ENCODE measurements at places on chromosomes 1 and 21. TPM values are rescaled to one million over a fixed set of nuclear protein-coding genes. Genes with fewer than 3 reads are reported as not detected.
A peak's percentile ranks its signal among the peaks of the same experiment; 100 is the strongest.

- no peak overlapping the region for H3K4me3 ChIP-seq
- no peaks in the 10 kb centered on the region for H3K36me3 ChIP-seq
- H3K27me3 ChIP-seq: no peaks in the 10 kb centered on the region
- no peak overlapping the region for H3K27ac ChIP-seq
Measured at GRCh38 chr21:18117176-18117575, 127.5 kb upstream of the CHODL start.

GRCh38 chr1:88052167-88052566, 631.9 kb upstream of the PKN2 start:
- no peak overlapping the region for H3K27ac ChIP-seq
- no peak for DNase-seq
- no peak overlapping the region for H3K4me3 ChIP-seq
- H3K36me3 ChIP-seq: no peaks in the 10 kb centered on the region
- H3K27me3 ChIP-seq: no peaks in the 10 kb centered on the region

- DNase-seq: no peak
- H3K4me1 ChIP-seq: no peaks in the 10 kb centered on the region
- H3K27ac ChIP-seq: no peak overlapping the region
Measured at GRCh38 chr1:170730014-170730413, 66.1 kb downstream of the PRRX1 start.

- H3K27ac ChIP-seq: no peak overlapping the region
- H3K36me3 ChIP-seq: peaks cover 36% of the 10 kb centered on the region
- no peak overlapping the region for H3K4me3 ChIP-seq
- H3K4me1 ChIP-seq: peaks cover 60% of the 10 kb centered on the region
- no peak for DNase-seq
Measured at GRCh38 chr1:89881415-89882058, 60.7 kb downstream of the LRRC8D start.

Gene COL8A2
- not detected for polyA plus RNA-seq

Gene AIRE
- not detected for polyA plus RNA-seq

DNA sequence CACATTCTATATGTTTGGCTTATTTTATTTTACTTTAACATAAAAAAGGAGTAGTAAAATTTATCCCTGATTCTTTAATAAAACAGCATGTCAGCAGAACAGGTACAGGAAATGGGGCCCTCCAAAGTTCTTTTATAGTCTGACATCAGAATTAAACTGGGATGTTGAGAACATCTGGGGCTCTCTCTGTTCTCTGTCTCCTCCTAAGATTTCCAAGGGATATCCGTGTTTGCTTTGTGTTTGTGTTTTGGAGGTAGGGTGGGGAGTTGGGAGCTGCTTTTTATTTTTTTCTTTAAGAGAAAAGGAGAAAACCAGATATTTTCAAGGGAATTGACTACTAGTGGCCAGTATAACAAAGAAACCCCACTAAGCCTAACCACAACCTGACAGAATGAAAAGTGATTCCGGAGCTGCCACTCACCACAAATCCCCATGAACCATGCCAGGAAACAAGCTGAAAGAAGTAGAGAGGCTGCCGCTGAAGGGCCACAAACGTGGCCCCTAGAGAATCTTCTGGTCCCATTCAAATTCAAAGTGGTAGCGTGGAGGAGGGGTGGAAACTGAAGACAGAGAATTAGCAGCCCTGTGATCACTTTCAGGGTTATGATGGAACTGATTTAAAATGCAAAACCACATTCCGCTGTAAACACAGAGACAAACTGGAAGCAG, 369.6 kb upstream of the ADGRL2 start:
- no peaks in the 10 kb centered on the region for H3K4me1 ChIP-seq
- DNase-seq: no peak
- no peaks in the 10 kb centered on the region for H3K27me3 ChIP-seq
- no peak overlapping the region for H3K27ac ChIP-seq
- H3K36me3 ChIP-seq: no peaks in the 10 kb centered on the region
- H3K4me3 ChIP-seq: no peak overlapping the region

Gene KRTAP21-2
- not detected for polyA plus RNA-seq

DNA sequence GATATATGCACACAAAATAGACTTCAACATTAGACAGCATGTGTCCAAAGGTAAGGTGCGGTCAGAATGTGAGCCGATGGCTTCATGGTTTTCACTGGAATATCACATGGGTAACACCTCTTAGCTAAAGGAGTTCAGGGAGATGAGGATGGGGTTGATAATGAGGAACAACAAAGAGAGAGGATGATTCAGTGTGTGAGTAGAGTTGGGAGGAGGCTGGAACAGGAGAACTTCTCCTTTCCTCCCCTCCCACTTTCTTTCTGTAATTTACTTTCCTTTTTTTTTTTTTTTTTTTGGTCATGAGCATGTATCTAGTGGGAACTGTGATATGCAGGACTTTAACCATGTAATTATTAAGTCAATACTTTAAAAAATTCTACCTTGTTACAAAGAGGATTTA, 99.4 kb downstream of the FASLG start:
- H3K4me1 ChIP-seq: no peaks in the 10 kb centered on the region
- H3K36me3 ChIP-seq: no peaks in the 10 kb centered on the region
- no peak overlapping the region for H3K4me3 ChIP-seq

- H3K4me1 ChIP-seq: peaks cover 15% of the 10 kb centered on the region
- H3K27me3 ChIP-seq: no peaks in the 10 kb centered on the region
- H3K4me3 ChIP-seq: peak overlapping the region; percentile 55
- H3K27ac ChIP-seq: no peak overlapping the region
Measured at GRCh38 chr1:153984123-153984894, 1.8 kb downstream of the RAB13 start.

- H3K27me3 ChIP-seq: no peaks in the 10 kb centered on the region
- no peaks in the 10 kb centered on the region for H3K36me3 ChIP-seq
- H3K27ac ChIP-seq: no peak overlapping the region
- H3K4me3 ChIP-seq: no peak overlapping the region
- peak; percentile 49 for DNase-seq
Measured at GRCh38 chr21:14403681-14404318, 20.9 kb upstream of the HSPA13 start.

- peaks cover 88% of the 10 kb centered on the region for H3K36me3 ChIP-seq
- no peak overlapping the region for H3K4me3 ChIP-seq
- no peaks in the 10 kb centered on the region for H3K27me3 ChIP-seq
- DNase-seq: no peak
Measured at GRCh38 chr1:21857840-21858670, 46.0 kb downstream of the LDLRAD2 start.

GRCh38 chr1:230175163-230175747, 108.2 kb downstream of the GALNT2 start:
- peaks cover 20% of the 10 kb centered on the region for H3K4me1 ChIP-seq
- peak; percentile 66 for DNase-seq
- H3K4me3 ChIP-seq: no peak overlapping the region
- no peaks in the 10 kb centered on the region for H3K27me3 ChIP-seq

DNA sequence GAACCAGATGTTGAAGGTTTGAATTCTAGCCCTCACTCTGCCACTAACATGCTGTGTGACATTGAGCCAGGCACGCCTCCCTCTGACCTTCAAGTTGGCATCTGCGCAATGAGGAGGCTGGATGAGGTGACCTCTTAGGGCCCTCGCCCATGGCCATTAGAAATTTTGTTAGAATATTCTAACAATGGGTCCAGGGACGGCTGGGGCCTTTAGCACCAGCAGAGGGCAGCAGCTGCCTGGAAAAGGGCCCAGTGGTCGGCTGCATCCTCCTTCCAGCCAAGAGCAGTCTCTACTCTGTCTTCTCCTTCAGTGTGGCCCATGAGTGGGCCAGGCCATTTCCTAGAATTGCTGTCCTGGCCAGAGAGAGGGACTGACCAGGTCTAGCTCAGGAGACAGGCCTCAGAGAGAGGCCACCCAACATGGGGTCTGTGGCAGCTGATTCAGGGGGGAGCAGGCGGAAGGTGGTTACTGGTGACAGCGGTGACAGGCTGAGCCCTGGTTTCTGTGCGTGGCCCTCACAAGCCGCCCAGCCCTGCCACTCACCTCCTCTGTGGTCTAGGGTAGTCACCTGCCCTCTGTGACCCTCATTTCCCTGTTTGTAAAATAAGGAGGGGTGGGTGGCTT, 101.3 kb upstream of the ACTL8 start:
- no peak overlapping the region for H3K4me3 ChIP-seq
- DNase-seq: peak; percentile 61
- H3K27me3 ChIP-seq: peaks cover 4% of the 10 kb centered on the region
- no peaks in the 10 kb centered on the region for H3K36me3 ChIP-seq
- no peaks in the 10 kb centered on the region for H3K4me1 ChIP-seq

GRCh38 chr1:67624680-67625079, 60.3 kb upstream of the GADD45A start:
- no peak overlapping the region for H3K27ac ChIP-seq
- no peaks in the 10 kb centered on the region for H3K27me3 ChIP-seq
- no peak for DNase-seq
- no peaks in the 10 kb centered on the region for H3K36me3 ChIP-seq
- H3K4me1 ChIP-seq: no peaks in the 10 kb centered on the region

DNA sequence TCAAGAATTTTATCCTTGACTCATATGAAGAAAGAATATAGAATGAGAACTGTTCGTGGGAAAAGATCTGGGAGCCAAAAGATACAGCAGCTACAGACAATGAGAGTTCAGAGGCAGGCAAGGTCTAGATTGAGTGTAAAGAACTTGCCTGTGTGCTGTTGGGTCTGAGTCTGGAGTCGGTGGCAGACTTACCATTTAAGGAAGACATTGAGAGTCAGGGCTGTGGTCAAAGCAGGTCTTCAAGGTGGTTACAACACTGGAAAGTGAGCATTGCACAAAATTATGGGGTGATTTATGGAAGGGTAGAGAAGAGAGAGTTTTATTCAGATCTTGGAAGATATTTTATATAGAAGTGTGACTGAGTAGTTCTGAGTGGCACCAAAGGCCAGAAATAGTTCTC, 80.6 kb downstream of the TBX19 start:
- peaks cover 2% of the 10 kb centered on the region for H3K27me3 ChIP-seq
- H3K4me3 ChIP-seq: no peak overlapping the region
- H3K36me3 ChIP-seq: no peaks in the 10 kb centered on the region
- H3K4me1 ChIP-seq: peaks cover 4% of the 10 kb centered on the region
- no peak for DNase-seq

DNA sequence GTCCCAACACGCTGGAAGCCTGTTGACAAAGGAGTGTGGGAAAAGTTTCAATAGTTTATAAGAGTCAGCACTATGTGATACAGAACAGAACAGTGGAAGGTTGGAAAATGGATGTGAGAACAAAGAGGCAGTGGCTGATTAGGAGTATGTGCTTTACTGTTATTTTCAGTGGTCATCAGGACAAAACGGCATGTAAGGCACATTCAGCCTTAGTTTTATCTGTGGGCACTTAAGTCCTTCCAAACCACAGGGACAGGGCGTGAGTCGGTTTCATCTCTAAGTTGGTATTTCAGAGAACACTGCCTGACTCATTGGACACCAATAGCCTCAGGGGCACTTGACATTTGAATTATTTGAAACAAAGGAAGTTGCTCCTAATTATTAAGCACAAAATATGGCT, 306.9 kb downstream of the ASTN1 start:
- H3K4me3 ChIP-seq: no peak overlapping the region
- no peaks in the 10 kb centered on the region for H3K36me3 ChIP-seq
- H3K4me1 ChIP-seq: peaks cover 16% of the 10 kb centered on the region
- DNase-seq: no peak
- H3K27me3 ChIP-seq: no peaks in the 10 kb centered on the region

Gene AXDND1
- not detected for polyA plus RNA-seq

GRCh38 chr1:101816262-101816661, 180.5 kb downstream of the OLFM3 start:
- H3K27me3 ChIP-seq: no peaks in the 10 kb centered on the region
- DNase-seq: no peak
- no peaks in the 10 kb centered on the region for H3K36me3 ChIP-seq
- no peak overlapping the region for H3K4me3 ChIP-seq
- no peak overlapping the region for H3K27ac ChIP-seq
- H3K4me1 ChIP-seq: no peaks in the 10 kb centered on the region

Gene SAMSN1
- polyA plus RNA-seq: 135 TPM

- H3K27me3 ChIP-seq: no peaks in the 10 kb centered on the region
- peaks cover 29% of the 10 kb centered on the region for H3K4me1 ChIP-seq
- H3K27ac ChIP-seq: no peak overlapping the region
- no peak for DNase-seq
- H3K36me3 ChIP-seq: no peaks in the 10 kb centered on the region
Measured at GRCh38 chr21:35503671-35504070, 454.6 kb upstream of the RUNX1 start.

DNA sequence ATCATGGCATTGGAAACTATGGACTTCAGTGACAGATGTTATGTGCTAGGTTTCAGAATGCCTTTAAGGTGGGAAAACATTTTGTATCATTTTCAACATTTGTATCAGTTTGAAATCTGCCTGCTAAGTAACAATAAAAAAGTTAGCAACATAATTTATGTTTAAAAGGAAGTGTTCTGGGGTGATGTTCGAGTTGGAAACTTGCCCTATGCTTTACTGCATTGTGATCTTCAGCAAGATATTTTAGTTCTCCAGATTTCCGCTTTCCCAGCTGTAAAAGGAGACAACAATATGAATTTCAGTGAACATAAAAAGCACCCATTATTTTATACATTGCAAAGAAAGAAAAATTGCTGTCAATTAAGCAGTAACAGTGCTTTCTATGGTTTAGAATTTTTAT, 187.4 kb downstream of the DISC1 start:
- no peaks in the 10 kb centered on the region for H3K27me3 ChIP-seq
- H3K4me1 ChIP-seq: no peaks in the 10 kb centered on the region
- no peak overlapping the region for H3K27ac ChIP-seq
- DNase-seq: no peak
- H3K4me3 ChIP-seq: no peak overlapping the region
- no peaks in the 10 kb centered on the region for H3K36me3 ChIP-seq

Gene CXADR
- 0.08 TPM for polyA plus RNA-seq

Gene MYBPH
- polyA plus RNA-seq: not detected

- peaks cover 15% of the 10 kb centered on the region for H3K27me3 ChIP-seq
- no peaks in the 10 kb centered on the region for H3K4me1 ChIP-seq
- H3K36me3 ChIP-seq: peaks cover 46% of the 10 kb centered on the region
- H3K27ac ChIP-seq: no peak overlapping the region
- no peak for DNase-seq
Measured at GRCh38 chr1:230693221-230693620, 20.7 kb downstream of the AGT start.

- H3K27ac ChIP-seq: no peak overlapping the region
- peaks cover 50% of the 10 kb centered on the region for H3K36me3 ChIP-seq
- H3K4me3 ChIP-seq: no peak overlapping the region
Measured at GRCh38 chr1:1534401-1535154, 5.8 kb downstream of the TMEM240 start.

Gene PLPPR5
- polyA plus RNA-seq: not detected

DNA sequence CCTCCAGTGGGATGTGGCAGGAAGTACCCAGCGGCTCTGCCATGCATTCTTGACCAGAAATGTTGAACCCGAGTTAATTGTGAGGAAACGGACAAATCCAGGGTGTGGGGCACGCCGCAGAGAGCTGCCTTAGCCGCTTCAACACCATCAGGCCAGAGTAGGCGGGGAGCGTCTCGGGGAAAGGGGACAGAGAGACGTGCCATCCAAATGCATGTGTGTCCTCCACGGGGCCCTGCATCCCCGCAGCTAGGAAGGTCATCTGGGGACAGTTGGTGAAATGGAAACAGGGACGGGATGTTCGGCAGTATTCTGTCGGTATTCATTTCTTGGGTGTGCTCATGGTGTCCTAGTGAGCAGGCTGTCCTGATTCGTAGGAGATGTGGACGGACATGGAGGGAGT, 59.1 kb upstream of the TRAPPC10 start:
- H3K4me3 ChIP-seq: no peak overlapping the region
- H3K27ac ChIP-seq: no peak overlapping the region

Data from K562 (cell line).